ENCODE measurements at places on chromosomes 2 and 18.

DNA sequence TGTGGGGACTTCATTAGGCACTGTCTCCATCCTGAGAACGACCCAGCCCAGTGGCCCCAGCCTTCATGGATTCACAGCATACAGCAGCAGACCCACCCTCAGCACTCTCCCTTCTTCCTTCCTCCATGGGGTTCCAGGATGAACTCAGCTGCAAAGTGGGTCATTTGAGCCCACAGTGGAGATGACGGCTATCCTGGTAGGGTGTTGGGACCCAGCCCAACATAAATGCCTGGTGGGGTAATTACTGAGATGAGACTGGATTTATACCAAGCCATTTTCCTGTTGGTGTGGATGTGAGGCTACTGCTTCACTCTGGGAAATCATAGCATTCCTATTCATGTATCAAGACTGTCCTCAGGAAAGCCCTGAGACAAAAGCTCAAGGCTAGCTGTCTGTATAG, 536.7 kb upstream of the TNP1 start:
- DNase-seq = no peak

GRCh38 chr2:112938904-112939303, 27.9 kb downstream of the IL37 start:
- no peak for DNase-seq

GRCh38 chr2:22153931-22154613, 1030.3 kb downstream of the TDRD15 start:
- DNase-seq = no peak

DNA sequence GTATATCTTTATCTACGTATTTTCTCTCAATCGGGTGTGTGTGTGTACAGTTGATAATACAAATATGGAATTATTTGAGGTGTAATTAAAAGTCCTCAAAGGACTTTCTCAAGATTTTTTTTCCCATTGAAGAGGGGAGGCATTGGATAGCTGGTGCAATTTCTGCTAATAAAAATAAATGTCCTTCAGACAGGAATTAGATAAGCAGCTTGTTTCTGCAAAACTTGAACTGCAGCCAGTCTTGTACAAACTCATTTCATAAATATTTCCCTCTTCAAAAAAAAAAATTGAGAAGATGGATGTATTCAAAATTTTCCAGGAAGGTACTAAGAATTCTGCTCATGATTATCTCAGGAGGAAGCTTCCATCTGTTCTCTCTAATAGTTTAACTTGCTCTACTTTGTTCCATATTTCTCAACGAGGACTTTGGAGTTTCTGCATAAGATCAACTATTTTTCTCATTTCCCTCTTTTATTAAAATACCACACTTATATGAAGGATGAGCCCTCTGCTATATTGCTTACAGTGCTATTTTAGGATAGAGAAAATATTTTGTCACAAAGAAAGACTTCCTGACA, 33.0 kb upstream of the GLS start:
- DNase-seq = no peak

- DNase-seq = no peak
These were observed 33.6 kb downstream of the GLI2 start for GRCh38 chr2:120769076-120769786.

Data from SW 1271 (cell line).